Posterior vena cava (tissue), 2 donors: ENCODE measurements at places on chromosomes 1 and 21. TPM values are rescaled to one million over a fixed set of nuclear protein-coding genes. Genes with fewer than 3 reads are reported as not detected.
A peak's percentile ranks its signal among the peaks of the same experiment; 100 is the strongest.

SCAF4 gene
- 22.3 TPM for total RNA-seq

C8B gene
- not detected for total RNA-seq

AMY1C gene
- total RNA-seq, result not detected

LIPI gene
- total RNA-seq, result not detected

LRRC53 gene
- not detected for total RNA-seq

CCDC27 gene
- not detected for total RNA-seq

CCDC181 gene
- total RNA-seq, result 0.95 TPM

RSPH1 gene
- not detected for total RNA-seq

RGS1 gene
- total RNA-seq, result 13.0 TPM

GRCh38 chr21:14718951-14719350, 172.8 kb upstream of the SAMSN1 start:
- no peak for DNase-seq

DNA sequence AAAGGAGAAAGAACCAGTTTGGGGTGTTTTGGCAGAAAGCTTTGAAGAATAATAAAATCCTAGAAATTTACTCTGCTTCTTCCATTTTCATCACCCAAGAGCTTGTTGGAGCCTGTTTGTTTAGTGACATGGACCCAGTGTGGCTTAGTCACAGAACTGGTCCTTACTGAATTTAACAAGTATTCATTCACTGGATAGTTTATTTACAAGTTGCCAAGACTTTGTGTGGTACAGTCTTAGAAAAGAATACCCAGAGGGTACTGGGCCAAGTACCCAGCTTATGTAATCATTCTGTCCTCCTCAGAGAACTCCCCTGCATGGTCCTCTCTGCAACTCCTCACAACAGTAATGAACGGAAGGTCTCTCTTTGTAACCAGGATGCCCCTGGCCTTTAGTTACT, 16.4 kb downstream of the RAB4A start:
- no peak for DNase-seq

DNA sequence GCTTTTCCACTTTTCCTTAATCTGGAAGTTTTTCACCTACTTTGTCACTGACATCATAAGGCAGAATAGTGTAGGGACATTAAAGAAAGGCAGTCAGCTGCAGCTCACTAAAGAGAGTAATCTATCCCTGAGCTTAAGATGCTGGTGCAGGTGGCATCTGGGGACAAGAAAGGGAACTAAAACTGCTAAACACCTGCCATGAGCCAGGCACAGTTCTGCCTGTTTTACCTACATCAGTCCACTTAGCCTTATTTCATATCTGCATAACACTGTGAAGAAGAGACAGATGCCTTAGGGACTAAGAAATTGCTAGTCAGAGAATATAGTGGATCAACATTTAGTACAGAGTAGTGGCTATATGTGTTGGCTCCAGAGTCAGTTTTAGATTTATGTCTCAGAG, 88.1 kb downstream of the GPATCH2 start:
- no peak for DNase-seq

DNA sequence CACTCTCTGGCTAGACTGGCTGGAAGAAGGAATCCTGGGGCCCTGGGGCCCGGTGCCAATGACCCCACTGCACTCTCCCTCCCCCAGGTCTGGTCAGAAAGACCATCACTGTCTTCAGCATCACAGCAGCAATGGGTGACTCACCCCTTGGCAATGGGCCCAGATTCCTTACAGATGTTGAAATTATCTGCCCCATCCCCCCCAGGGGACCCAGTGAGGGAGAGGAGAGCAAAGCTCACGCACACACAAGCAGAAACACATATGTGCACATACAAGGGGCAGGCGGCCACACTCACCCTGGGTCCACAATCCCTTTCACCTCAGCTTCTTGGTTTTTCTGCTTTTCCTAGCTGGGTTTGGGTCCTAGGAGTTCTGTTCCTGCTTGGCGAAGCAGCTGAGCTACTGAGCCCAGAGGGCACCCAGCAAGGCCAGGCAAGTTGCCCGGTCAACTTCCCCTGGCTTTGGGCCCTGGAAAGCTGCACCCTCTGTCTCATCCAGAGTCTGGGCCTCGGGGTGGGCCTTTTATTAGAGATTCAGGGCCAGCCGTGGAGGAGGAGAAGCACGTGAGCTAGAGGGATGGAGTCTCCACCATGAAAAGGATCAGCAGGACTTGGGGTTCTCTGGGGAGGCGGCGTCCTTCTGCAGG, 2.6 kb downstream of the COL16A1 start:
- peak; percentile 97 for DNase-seq

DNA sequence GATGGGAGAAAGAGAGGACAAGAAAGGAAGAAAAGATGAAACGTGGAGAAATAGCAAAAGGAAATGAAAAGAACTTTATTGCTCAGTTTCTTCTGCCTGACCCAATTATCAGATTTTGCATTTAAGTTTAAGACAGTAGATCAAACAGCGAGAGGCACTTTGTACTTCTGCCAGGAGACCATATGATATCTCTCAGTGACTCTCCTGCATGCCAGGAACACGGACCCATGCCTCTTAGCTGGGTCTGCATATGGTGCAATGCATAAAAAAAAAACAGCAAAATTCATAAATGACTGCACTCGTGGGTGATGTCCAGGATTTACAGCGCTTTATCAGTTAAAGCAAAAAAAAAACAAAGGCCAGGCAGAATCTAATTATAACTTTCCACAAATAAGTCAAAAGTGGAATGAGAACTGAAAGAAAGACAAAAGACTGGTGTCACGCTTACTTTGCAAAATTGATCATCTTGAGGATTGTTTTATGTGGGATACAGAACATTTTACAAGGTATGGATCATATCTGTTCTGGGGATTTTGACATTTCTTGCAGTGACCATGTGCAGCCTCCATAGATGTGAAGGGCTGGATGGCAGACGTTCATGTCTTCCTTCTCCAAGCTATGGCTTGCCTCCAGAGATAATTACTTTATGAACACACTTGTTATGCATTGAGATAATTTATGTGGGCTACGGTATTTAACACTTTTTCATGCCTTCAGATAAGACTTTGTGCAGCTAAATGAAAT, 79.5 kb downstream of the RUNX1 start:
- no peak for DNase-seq

GRCh38 chr1:112478314-112478713, 30.5 kb upstream of the WNT2B start:
- DNase-seq, result no peak

- DNase-seq, result no peak
Observed at GRCh38 chr1:245984390-245985155, 522.5 kb downstream of the SMYD3 start.

DNA sequence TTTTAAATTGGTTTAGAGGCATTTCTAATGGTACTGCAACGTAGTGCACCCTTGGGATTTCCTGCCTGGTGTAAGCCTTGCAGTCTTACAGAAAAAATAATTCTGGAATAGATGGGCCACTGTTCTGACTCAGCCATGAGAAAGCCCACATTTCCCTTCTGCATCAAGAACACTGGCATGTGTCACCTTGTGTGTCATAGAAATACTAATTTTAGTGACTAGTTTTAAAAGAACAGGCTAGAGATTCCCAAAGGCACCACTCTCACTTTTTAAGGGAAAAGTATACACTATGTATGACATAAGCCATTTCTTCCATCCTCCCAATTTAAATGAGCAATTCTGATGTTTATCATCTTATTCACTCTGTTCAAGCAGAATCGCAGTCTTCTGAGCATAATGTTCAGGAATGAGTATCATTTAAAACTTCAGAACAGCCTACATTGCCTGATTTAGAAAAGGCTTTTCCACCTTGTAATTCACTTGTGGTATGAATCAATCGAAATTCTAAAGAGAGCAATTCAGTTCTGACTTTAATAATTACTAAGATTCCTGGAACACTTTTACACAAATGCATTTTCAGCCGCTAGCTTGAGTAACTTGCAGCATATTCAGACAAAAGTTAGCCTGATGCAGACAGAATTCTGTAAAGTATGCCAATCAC, 18.8 kb downstream of the RGS13 start:
- no peak for DNase-seq
